Erythroblast (primary cell): ENCODE measurements at places on chromosomes 5 and 9.

- DNase-seq = no peak
Measured at GRCh38 chr5:180755601-180756000, 15.7 kb upstream of the OR2Y1 start.

DNA sequence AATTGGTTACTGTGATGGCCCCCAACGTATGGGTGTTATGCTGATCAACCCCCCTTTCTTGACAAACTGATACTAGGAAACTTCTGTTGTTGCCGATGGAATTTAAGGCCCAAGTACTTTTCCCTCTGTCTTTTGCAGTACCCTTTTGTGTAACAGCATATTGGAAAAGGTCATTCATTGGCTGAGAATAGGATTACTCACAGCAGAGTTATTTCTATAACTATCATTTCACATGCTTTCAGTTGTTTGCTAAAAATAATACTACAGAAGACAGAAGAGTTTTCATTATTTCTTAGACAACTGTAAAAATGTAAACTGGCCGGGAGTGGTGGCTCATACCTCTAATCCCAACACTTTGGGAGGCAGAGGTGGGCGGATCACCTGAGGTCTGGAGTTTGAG lies 329.5 kb downstream of the KIAA0825 start:
- DNase-seq = no peak

- DNase-seq = no peak
Measured at GRCh38 chr5:174358276-174358675, 312.8 kb downstream of the NSG2 start.

GRCh38 chr5:122730456-122730855 lies 44.4 kb upstream of the SNX2 start:
- DNase-seq = no peak
